T-cell (primary cell): ENCODE measurements at places on chromosomes 7 and 10.

DNA sequence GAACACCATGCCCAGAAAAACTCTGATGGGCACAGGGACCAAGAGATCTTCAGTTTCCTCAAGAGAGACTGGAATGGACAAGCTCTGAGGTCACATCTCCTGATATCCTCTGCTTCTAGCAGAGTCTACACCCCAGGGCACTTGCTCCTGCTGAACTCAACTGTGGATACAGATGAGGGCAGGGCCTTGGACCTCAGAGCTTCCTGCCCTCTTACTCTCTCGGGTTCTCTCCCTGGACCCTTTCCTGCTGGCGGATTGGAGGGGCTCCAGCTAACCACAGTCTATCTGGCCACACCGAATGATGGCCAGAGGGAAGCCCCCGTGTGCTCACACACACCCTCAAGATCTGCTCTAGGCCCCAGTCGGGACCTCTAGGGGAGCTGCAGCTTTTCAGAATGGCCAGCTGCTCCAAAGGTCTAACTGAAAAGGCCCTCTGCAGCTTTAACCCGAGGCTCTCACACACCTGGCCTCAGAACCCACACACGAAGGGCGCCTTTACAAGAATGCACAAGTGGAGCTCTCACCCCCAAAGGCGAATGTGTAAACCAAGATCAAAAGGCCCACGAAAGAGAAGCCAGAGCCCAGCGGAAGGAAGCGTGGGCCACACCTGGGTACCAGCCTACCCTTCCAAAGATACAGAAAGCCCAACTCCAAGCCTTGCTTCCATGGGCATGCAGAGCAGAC, 65.5 kb downstream of the FAM53B start:
- DNase-seq, result peak; percentile 45

- DNase-seq, result no peak
These were observed 178.3 kb downstream of the DYNC1I1 start for GRCh38 chr7:95950698-95951097.

DNA sequence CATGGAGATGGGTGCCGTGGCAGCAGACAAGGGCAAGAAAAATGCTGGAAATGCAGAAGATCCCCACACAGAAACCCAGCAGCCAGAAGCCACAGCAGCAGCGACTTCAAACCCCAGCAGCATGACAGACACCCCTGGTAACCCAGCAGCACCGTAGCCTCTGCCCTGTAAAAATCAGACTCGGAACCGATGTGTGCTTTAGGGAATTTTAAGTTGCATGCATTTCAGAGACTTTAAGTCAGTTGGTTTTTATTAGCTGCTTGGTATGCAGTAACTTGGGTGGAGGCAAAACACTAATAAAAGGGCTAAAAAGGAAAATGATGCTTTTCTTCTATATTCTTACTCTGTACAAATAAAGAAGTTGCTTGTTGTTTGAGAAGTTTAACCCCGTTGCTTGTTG, 25.9 kb downstream of the BAG3 start:
- DNase-seq, result no peak

GRCh38 chr10:71344993-71345480, 26.0 kb downstream of the SLC29A3 start:
- no peak for DNase-seq

DNA sequence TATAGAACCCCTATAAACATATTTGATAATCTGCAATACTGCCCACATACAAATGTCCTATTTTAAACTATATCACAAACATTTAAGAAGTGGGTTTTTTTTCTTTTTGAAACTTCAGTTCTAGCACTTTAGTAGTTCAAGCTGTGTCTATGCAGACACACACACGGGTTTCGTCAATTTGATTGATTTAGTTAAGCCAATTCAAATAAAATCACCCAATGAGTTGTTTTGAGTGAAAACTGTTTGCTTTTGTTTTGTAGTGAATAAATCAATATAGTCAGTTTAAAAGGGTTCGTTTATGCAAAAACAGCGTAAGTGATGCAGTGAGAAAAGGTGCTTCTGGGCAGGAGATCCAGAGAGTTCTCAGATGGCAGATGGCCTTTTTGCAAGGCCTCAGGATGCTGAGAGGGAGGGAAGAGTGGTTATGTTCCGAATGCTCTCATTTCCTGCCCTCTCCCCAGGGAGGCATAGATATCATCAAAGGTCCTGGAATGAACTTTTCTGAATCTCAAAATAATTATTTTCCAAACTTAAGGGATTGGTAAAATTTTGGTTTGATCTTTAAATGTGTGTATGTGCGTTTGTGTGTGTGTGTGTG, 102.7 kb downstream of the AGMO start:
- no peak for DNase-seq

DNA sequence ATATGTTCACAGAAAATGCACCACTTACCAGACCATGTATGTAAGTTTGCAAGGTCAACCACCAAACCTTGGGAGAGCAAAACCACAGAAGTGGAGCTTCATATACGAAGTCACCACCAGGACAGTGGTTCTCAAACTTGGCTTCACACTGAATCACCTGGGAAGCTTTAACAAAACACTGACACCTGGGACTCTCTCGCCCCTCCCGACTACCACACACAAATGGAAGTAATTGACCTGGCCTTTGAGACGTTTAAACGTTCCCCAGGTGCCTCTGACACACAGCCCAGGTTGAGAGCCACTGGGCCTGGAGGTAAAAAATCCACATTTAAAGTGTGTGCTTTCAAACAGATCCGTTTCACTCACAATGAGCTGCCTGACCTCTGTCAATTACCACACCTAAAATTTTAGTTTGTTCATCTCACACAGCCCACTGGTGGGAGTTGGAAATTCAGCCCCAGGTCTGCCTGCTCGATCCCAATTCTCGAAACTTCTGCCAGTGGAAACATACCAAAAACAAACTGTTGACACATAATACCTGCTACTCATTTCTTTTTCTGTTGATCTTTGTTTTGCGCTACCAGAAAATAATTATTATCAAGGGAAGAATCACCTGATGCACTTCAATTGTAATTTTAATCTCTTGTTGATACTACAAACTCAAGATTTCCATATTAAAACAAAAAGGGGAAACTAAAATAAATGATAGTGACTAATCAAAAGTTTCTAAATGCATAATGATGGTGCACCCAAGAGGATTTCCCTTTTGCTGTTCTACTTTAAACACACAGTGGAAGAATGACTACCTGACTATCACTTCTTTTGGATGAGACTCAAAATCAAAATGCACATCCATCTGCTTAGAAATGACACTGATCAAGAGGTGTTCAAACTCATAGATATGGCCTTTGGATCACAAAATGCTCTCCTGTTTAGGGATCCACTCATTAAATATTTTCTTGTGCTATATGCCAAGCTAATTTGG, 26.6 kb downstream of the CDNF start:
- DNase-seq, result no peak

- DNase-seq, result peak; percentile 60
These were observed 3.1 kb upstream of the SLC18A3 start for GRCh38 chr10:49606981-49607535.

- no peak for DNase-seq
These were observed 108.7 kb downstream of the DIP2C start for GRCh38 chr10:580778-581177.

- DNase-seq, result no peak
These were observed 55.7 kb downstream of the CCDC3 start for GRCh38 chr10:12945690-12946359.

DNA sequence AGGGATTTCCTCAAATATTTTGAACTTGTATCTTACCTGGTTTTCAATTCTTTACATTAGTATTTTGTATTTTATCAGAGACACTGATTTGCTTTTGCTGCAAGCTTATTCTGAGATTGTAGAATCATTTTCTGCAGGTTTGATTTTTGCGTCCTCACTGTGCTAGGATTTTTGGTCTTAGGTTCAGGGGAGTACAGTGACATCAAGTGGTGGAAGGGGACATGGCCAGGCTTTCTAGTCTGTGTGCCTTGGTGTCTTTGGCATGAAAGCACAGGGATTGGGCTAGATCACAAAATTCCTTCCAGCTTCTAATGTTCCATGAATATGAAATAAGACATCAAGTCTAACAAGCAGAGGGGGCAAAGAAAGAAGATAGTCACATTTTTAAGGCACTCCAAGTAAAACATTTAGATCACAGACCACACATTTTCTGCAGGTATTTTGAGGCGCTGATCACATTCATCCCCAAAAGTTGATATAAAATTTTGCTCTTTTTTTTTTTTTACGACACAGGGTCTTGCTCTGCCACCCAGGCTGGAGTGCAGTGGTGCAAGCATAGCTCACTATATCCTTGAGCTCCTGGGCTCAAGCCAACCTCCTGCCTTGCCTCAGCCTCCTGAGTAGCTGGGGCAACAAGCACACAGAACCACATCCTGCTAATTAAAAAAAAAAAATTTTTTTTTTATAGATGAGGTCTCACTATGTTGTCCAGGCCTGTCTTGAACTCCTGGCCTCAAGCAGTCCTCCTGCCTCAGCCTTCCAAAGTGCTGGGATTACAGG, 124.4 kb downstream of the PON1 start:
- no peak for DNase-seq

GRCh38 chr7:158403013-158403821, 184.4 kb downstream of the PTPRN2 start:
- DNase-seq, result no peak

DNA sequence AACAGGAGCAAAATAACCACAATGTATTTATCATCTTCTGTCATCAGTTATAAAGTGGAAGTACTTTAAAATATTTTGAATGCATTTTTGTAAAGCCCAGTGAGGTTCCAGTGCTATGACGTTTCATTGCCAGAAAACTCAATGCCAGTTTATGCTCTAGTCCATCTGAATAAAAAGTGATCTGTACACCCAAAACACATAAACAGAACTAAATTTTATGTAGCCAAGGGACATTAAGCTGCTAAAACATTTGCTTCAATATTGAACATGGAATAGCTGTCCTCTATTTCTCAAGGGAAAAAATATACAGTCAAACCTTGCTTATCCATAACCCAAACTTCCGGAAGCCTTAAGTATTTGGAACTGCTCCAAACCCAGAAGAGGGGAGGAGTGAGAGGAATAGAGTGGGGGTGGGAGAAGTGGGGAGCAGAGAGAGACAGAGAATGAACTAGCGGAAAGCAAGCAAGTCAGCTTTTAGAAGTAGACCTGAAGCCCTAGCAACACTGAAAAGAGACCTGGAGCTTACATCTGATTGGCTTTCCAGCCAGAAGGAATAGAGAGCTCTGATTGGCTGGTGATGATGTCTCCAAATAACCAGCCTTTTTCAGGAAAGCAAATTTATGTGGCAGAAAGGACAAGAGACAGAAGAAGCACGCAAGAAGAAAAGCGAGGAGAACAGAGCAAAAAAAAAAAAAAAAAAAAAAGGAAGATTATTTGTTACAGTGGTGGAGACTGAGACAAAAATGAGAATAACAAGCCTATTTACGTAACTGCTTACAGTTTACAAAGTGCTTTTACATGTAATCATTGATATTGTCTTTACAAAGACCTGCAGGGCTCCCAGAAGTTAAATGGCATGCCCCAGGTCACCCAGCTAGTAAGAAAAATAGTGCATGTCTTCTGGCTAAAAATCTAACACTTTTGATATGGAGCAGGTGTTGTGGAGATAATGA, 196.0 kb downstream of the RNLS start:
- no peak for DNase-seq

DNA sequence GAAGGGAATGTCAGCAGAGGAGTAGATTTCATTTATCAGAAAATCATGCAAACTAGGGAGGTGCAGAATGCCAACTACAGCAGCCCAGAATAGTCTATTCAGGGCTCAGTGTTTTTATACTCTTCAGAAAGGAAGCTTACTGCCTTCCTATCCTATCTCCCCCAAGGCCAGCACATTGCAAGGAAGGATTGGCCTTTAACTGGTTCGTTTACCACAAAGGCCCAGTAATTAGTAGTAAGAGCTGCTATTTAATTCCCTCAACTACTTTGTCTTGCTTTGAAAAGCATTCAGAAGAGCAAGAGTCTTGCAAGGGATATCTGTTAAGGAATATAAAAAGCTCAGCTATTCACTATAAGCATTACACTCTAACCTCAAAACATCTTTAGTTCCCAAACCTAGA, 86.4 kb upstream of the RNF148 start:
- DNase-seq, result no peak

DNA sequence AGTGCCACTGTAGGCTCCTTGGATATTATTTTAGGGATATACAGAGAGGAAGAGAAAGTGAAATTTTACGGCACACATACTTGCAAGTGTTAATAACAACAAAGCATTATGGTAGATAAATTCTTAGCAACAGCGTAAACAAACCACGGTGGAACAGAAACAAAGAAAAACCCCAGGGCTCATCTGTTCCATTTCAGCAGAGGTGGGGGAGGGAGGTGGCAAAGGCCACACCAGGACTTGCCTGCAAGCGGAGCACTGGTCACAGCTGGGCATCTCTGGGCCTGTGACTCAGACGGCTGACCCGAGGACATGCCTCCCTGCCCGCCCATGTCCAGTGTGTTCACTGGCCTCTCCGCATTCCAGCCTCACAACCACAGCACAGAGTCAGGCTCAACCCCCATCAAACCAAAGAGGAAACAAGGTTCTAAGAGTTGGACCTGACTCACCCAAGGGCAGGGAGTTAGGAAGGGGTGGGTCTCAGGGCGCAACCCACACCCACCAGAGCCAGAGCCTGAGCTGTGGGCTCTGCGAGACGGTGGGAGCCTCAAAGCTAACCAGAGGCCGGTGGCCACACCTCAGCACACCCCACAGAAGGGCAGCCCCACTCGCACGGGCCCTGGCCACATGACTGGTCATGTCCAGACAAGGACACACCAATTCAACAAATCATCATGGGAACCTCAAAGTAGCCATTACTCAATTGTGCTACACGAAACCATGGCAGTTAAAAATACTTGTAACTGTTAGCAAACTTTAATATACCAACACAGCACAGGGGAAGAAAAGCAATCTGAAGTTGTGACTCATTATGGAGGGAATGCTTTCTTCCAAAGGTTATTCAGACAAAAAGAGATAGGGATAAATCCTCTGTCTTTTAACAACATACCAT, 10.7 kb downstream of the ESYT2 start:
- peak; percentile 74 for DNase-seq

- no peak for DNase-seq
These were observed 17.5 kb downstream of the GBF1 start for GRCh38 chr10:102262744-102263370.

GRCh38 chr10:45227456-45227855, 88.0 kb downstream of the OR13A1 start:
- no peak for DNase-seq

GRCh38 chr10:71575934-71576801, 143.4 kb downstream of the C10orf105 start:
- DNase-seq, result no peak

GRCh38 chr7:94176694-94177200, 172.6 kb upstream of the BET1 start:
- DNase-seq, result no peak

- no peak for DNase-seq
These were observed 74.7 kb upstream of the ITGB1 start for GRCh38 chr10:33032654-33033151.

DNA sequence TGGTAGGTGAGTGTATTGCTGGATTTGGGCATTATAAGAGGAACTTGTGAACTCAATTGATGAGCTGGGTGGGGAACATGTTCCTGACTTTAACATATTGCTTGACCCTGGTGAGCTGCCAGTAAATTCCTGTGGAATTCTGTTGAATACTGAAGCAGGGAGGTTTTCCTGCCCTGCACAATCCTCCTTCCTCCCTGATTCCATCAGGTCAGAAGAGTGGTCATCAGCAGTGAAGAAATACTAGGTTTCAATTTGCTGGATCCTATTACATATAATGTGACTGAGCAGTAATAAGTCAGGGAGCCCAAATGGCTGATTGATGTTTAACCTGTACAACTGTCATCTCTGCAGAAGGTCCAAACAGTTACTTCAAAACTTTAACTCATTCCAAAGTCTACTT, 581.2 kb downstream of the SUGCT start:
- DNase-seq, result no peak
